ENCODE measurements at places on chromosomes 2 and 18.

DNA sequence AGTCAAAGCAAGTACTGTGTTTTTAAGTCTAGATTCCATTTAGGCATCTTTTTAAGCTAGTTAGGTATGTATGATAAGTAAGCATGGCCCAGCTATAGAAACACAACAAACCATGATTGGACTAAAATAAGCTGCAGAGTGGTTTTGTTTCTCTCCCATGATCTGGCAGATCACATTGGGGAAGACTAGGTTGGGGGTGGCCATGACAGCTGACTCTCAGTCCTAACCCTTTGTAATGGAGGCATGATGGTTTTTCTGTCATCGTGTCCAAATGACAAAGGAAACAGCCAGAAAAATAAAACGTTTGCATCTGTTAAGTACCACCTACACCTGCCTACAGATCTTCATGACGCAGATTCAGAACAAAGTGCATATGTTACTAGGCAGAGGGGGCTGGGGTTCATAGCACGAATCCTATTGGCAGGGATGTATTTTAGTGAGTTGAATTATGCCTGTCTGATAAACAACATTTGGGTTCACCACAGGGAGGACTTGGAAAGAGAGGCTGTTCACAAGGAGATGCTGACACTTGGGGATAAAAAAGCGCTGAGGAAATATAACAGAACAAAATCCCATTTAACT lies 33.8 kb upstream of the GALNT5 start:
- DNase-seq: no peak

DNA sequence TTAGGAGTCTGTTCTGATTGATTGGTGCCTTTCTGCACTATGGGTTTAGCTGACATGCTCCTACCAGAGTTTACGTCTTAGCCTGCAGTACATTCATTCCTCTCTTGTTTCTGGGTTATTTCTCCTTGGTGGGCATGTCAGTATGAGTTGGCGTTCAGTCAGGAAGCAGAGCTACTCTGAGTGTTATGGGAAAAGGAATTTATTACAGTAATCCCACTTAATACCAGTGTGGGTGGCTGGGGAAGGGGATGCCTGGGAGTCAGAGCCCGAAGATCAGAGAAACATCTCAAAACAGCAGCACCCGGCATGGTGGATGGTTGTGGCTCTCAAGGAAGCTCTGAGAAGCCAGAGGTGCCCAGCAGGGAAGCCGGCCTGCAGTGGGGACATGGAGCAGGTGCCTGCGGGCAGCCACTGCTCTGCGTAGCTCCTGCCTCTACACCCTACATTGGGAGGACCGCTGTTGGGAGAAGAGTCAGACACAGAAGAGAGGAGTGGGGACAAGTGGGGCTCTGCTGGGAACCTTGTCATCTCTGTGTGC lies 48.9 kb downstream of the RAB31 start:
- DNase-seq: no peak

DNA sequence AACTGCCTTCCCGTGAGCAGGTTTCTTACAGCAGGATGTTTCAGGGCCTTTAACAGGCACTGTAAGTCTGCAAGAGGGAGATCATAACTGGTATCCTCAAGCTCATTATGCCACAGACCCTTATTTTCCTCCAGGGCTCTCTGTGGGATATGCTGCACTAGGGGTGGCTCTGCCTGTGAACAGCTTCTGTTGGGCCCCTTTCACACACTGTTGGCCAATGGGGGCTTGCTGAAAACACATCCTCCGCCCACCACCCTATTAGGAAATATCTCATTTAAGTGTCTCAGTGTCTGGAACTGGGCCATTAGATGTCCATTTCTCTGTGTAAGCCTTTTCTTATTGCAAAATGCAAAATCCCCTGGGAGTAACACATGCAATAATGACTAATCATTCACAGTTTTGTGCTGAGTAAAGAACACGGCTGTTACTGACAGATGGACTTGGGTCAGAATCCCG lies 414.3 kb upstream of the HS6ST1 start:
- DNase-seq: no peak

DNA sequence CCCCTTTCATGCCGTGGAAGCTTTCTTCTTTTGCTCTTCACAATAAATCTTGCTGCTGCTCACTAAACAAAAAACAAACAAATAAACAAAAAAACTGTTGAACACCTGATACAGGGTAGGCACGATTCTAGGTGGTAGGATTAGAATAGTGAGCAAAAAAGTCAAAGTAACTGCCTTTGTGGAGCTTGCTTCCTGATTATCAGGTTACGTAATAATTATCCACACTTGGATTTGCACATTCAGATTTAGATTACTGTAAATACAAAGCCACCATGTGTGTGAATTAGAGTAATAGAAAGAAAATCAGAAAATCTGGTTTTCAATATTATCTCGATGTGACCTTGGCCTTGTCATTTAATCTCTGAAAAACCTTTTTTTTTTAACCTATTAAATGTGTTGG lies 307.1 kb downstream of the NRXN1 start:
- DNase-seq: no peak

DNA sequence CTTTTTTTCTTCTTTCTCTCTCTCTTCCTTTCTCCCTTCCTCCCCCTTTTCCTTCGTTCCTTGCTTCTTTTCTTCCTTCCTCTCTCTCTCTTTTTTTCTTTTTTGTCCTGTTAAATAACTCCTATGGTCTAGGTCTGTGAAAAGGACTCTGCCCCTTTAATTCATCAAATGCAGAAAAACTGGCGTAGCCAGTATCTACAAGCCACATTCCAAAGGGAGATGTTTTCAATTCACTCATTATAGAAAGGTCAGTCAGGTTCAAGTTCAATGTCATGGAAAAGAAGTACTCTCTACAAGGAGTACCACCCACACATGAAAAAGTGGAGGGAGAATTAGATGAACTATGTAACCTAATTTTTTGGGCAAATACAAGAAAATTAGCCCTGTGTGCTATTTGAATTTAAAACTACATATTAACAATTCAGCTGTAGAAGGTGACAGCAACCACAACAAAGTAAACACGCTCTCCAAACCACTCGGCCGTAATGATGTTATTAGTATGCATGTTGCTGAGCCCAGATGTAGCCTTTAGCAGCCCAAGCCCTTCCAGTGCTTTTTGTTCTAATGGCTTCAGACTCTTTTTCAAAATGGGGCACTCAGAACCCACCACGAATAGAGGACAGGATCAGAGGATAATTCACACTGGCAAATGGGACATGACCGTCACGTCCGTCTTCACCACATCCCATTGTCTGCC lies 735.4 kb upstream of the FANCL start:
- no peak for DNase-seq

GRCh38 chr2:102735416-102736109 lies 26.3 kb upstream of the TMEM182 start:
- DNase-seq: no peak

DNA sequence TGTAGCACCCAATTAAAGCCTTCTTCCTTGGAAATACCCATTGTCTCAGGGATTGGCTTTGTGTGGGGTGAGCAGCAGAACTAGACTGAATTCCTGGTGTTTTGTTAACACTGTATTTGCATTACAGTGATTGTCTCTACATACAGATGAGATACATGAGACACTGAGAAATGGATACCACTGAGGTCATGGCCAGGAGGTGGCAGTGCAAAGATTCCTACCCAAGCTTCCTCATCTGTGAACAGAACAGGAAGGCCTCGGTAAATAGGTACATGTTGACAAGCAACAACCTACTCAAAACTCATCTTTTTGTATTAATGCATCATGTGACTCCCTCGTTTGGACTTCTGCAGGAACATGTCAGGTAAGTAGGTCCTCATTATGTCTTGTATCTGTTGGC lies 445.8 kb upstream of the RGPD4 start:
- no peak for DNase-seq

DNA sequence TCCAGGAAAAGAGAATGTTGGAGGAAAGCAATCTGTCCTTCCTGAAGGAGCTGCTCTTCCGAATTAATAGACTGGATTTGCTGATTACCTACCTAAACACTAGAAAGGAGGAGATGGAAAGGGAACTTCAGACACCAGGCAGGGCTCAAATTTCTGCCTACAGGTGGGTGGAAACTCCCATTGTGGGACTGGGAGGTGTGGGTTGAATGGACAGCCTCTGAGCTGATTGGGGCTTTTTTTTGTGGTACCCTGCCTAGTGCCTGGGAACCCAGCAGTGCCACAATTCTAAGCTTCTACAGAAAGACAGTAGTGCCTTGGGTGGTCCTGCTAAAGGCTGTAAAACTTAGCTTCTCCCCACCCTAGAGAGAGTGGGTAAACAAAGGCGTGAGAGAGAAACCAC lies 6.3 kb downstream of the CASP8 start:
- DNase-seq: no peak

DNA sequence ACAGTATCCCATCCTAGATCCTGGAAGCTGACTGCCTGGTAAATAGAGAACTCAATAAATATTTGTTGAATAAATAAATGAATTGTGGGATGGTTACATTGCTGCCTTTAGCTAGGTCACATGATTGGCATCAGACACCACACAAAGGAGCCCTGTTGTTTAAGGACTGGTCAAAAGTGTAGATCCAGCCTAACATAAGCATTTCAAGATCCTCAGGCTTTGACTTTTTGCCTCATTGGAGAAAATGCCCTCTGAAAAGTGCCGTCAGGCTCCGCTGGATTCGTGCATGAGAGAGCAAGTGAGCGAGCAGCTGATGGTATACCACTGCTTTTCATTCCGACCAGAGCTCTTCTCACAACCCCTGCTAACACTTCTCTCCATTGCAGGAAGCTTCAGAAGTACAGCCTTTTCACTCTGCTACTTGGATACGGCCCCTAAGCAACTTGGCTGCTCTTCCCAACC lies 1.3 kb upstream of the ZNF24 start:
- no peak for DNase-seq

DNA sequence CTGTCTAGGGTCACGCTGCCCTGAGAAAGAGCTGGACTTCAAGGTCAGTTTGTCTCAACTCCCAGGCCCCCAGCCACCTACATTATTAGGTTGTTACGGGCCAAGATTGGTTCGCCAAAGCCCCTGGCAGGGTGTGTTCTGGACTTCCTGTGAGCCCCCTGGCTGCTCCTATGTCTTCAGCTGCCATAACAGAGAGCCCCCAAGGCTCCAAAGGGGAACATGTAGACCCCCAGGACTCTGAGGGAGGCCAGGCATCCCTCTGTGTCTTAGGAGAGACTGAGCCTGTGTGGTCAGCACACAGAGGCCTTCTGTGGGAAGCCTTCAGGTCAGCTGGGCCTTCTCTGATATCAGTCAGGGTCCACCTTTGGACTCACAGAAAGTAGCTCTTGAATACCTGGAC lies 58.3 kb downstream of the INHBB start:
- no peak for DNase-seq

GRCh38 chr2:112491946-112492345 lies 10.0 kb downstream of the TTL start:
- no peak for DNase-seq

- DNase-seq: no peak
Observed at GRCh38 chr2:42410742-42411514, 49.9 kb upstream of the COX7A2L start.

DNA sequence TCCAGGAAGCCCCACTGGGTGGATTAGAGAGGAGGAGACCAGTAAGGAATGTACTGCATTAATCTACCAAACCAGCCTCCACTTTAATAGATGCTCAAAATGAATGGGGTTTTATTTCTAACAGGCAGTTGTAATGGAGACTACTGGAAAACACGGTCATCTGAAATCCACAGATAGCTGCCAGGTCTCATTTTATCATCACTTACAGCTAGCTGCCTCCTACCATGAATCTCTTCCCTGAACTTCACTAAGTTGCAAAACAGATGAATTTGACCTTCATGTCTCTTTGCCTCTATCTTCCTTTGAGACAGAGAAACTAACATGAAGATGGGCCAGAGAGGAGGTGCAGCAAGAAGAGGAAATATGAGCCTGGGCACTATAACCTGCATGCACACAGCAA lies 21.9 kb downstream of the ZBTB7C start:
- DNase-seq: no peak

GRCh38 chr2:147649998-147650397 lies 194.8 kb upstream of the ACVR2A start:
- DNase-seq: no peak

DNA sequence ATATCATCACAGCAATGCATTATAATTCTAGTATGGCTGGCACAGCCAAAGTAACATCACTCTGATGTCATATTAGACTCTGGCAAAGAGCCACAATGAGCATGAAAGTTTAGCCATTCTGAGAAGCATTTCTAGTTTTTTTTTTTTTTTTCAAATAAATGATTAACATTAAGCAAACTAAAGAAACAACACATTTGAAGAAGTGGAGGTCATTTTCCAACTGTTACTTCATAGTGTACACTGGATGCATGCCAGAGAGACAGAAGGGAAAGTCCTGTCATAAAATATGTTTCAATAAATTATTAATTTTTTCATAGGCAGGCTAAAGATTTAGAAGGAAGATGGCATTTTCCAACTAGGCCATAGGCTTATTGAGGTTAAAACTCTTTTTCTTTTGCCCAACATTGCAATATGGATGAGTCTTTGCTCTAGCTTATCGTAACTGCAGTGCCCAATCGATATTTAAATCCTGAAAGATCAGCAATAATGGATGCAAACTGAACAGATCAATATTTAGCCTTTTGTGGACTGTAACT lies 1630.4 kb upstream of the ACVR2A start:
- no peak for DNase-seq

GRCh38 chr2:162579986-162580385 lies 236.1 kb downstream of the GCA start:
- no peak for DNase-seq

DNA sequence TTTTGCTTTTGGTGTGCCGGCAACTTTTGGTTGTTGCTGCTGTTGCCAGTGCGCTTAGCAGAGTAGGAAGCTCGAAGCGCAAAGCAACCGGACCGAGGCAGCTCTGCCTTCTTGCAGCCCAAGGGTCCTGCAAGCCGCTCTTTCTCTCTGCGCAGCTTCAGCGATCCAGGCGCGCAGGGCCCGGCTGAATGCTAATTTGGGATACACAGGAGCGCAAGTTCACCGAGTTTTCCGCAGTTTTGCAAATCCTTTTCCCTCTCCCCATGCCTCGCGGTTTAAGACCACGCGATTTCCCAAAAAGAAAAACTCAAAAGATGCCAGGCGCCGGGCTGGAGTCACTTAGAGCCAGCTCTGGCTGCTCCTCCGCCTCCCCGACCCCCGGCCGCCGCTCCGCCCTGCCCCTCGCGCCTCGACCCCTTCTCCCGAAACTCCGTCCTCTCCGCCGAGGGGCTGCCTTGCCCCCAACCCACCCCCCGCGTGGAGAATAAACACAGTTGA lies 13.5 kb upstream of the SIX3 start:
- DNase-seq: no peak

GRCh38 chr2:152693033-152693432 lies 24.2 kb downstream of the PRPF40A start:
- DNase-seq: no peak

- DNase-seq: no peak
Observed at GRCh38 chr2:207215308-207215707, 49.6 kb upstream of the KLF7 start.

GRCh38 chr18:35389095-35389618 lies 12.0 kb upstream of the ZNF396 start:
- no peak for DNase-seq

GRCh38 chr18:59555995-59556659 lies 141.1 kb downstream of the CCBE1 start:
- no peak for DNase-seq

Data from esophagus squamous epithelium (tissue), 5 donors.